ENCODE measurements at places on chromosomes 13 and 19.

- DNase-seq, result no peak
Measured at GRCh38 chr13:102909971-102910370, 64.1 kb downstream of the ERCC5 start.

DNA sequence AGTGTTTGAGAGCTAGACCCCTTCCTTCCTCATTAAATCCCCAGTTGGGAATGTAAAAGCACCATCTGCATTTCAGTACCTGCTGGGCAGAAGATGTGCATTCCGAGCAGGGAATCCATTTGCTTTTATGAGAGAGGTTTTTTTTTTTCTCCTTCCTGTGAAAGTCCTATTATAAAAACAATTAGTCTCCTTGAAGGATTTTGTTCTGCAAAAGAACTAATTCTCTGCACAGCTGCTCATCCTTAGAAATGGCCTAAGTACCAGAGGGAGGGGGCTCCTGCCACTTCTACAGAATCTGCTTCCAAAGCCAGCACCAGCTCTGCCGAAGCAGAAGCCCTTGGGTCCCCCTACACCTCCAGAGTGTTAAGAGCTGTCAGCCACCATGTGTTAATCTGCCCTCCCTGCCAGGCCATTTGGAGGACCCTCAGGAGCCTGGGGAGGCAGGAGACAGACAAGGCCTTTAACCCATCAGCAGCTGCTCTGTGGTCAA, 36.4 kb upstream of the SERPINE3 start:
- DNase-seq, result no peak

DNA sequence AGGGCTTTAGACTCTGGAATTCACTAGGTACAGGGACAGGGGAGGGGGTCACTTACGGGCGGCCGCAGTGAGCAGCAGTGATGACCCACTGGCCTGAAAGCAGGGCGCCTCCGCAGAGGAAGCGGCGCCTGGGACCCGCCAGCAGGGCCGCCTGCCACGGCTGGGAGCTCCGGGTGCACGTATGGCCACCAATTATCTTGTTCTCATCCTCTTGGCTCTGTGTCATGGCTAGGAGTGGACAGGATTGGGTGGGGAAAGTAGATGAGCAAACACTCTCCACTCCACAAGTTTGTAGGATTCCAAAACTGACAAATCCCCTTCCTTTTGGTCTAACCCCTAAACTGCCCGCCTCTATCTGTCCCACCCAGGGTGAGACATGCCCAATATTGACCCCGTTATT, 1.2 kb downstream of the KLK14 start:
- no peak for DNase-seq

DNA sequence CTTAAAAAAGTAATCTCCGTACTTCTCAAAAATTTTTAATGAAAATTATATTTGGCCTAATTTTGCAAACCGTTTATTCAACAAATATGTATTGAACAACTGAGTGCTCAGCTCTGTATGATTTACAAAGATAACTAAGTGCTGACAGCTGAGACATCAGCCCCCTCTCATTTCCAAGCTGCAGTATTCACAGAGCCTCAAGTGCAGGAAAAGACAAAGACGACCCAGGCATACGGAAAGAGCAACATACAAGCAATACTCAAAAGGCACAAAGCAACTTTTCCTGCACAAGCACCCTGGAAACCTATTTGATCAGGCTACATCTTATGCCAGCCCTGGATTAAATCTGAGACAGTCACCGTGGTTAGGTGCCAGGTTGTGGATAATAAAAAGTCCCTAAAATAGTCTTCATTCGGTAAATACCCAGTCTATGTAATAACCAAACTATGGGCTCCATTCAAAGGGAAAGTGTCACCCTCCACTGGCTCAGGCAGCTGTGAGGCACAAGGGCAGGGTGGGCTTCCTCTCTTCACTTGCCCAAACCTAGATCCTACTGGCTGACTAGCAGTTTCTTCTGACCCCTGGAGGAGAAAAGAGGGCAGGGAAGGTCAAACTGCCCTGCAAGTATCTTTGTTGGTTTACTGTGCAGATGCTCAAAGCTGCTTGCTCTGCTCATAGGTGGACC, 65.5 kb downstream of the TBC1D4 start:
- DNase-seq, result no peak

GRCh38 chr19:37217480-37217774, 587 bp upstream of the ZNF383 start:
- DNase-seq, result no peak

GRCh38 chr19:55690769-55691545, 15.9 kb downstream of the EPN1 start:
- DNase-seq, result no peak

- no peak for DNase-seq
Measured at GRCh38 chr19:13024126-13024950, 29.1 kb downstream of the NFIX start.

All from activated T-cell treated with anti-CD3 and anti-CD28 coated beads for 48 hours (primary cell).